ENCODE measurements at places on chromosomes 7 and 10.

- DNase-seq, result no peak
Observed at GRCh38 chr7:134196439-134196838, 69.3 kb downstream of the LRGUK start.

DNA sequence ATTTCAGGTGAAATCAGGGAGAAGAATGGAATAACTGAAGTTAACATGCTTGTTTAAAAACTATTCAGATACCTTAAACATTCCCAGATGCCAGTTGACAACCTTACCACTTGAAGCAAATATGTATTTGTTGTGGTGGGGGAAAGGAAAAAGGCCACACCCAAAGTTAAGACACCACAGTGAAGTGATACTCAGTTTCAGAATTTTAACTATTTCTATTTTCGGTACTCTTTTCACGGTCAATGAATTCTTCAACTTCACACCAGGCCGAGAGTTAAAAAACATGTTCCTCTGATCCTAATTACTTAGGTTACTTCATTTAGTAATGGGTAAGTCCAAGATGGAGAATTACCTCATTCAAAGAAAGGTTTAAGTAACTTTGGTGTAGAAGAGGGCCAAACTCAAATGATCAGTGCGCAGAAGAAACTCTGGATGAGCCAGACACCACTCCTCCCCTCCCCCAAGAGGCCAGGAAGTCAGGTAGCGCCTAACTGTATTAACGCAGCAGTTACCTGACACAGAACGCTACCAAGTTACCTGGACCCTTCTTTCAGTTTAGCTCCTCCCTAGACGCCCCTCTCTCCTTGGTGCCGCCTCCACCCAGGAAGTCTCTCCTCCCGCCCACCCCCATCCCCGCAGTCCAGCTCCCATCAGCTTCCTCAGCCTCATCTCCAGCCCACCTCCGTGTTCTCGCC, 700 bp downstream of the MTPN start:
- peak; percentile 26 for DNase-seq

- no peak for DNase-seq
Observed at GRCh38 chr7:112743811-112744210, 46.4 kb downstream of the TMEM168 start.

- DNase-seq, result no peak
Observed at GRCh38 chr7:85019778-85020177, 167.1 kb downstream of the SEMA3D start.

- DNase-seq, result no peak
Observed at GRCh38 chr7:18509481-18509880, 13.9 kb downstream of the HDAC9 start.

DNA sequence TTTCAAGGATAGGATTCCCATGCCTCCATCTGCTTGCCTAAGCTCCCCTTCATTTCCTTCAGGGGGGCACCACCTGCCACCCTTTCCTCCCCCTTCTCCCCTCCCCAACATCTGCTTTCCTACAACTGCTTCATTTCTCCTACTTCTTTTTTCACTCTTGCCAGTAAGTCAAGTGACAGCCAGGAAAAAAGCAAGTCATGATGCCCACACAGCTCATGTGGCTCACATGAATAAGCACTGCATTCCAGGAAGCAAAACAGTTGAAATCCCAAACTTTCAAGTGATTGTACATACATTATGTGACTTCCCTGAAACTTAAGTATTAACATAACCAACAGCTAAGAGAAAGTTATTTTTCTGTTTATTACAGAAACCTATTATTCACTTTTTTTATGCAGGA, 78.6 kb downstream of the TNS3 start:
- DNase-seq, result no peak

- DNase-seq, result no peak
Observed at GRCh38 chr10:116694927-116695268, 47.5 kb downstream of the HSPA12A start.

GRCh38 chr10:108167766-108168165, 1003.3 kb upstream of the SORCS1 start:
- DNase-seq, result no peak

GRCh38 chr7:16847381-16847860, 34.4 kb downstream of the AGR3 start:
- DNase-seq, result peak; percentile 44

GRCh38 chr7:155205368-155206317, 92.0 kb upstream of the INSIG1 start:
- DNase-seq, result peak; percentile 76

DNA sequence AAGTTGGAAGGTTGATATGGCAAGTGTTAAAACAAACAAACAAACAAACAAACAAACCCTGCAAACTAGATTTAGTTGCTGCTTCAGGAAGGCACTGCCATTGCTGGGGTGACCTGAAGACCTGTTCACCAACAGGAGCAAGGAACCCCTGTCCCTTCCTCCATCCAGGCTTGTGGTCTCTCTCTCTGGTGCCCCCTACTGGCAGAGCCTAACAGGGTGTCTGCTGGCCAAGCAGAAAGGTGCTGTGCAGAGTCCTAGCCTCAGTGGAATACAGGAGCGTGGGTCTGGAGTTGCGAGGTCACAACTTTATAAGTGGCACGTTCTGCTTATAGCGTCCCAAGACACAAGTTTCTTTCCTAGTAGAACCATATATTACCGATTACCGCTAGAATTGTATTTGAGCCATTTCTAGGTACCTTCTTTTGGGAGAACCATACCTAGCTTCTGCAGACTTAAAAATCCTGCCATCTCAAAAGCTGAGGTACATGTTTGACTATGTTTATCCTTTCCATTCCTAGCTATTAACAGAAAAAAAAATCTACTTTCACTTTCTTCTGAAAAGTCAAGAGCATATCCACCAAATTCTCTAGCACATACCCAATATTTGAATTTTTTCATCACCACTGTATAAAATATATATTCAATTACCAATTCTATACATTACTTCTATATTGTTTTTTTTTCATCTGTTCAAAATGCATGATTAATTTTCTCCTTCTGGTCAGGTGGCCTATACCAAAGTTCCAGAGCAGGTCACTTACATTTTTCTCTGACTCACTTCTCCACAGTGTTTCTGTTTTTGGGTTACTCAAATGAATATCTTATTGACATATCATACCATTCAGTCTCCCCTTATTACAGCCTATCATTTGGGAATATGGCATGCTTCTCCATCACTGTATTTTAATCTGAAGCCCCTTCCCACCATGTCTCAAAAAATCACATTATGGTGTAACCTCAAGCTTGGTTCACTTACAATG, 29.1 kb upstream of the CALD1 start:
- no peak for DNase-seq

GRCh38 chr10:71413581-71413980, 16.9 kb downstream of the CDH23 start:
- no peak for DNase-seq

Measured in RWPE1 (cell line).